ENCODE measurements at places on chromosomes 3 and 15.

DNA sequence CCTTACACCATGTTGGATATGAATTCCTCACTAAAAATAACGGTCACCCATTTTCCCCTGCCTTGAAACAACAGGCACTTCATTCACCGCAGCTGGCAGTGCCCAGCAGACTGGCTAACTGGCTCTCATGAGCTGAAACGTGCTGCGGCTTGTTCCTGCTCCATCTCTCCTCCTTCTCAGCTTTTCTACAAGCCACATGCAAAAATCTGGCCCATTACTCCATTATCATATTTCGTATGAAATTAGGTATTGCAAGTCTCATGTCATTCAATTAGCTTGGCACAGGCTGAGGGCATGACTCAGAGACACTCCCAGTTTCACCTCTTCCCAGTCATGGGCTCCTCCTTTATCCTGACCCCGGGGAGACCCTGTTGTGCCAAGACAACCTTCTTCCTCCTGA lies 60.0 kb downstream of the MAGEF1 start:
- DNase-seq = no peak

GRCh38 chr15:65355988-65356353 lies 21.8 kb downstream of the IGDCC3 start:
- no peak for DNase-seq

DNA sequence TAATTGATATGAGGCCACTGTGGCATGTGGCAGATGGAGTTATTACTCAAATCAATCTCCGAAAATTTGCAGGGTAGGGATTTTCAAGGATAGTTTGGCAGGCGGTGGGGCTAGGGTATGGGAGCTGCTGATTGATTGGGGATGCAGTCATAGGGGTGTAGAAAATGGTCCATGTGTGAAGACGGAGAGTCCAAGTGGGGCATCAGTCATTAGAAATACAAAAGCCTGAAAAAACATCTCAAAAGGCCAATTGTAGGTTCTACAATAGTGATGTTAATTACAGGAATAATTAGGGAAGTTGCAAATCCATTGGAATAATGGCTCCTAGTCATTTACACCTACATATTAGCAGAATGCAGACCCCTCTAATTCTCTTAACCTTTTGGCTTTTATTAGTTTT lies 4.9 kb downstream of the LEKR1 start:
- DNase-seq = no peak

DNA sequence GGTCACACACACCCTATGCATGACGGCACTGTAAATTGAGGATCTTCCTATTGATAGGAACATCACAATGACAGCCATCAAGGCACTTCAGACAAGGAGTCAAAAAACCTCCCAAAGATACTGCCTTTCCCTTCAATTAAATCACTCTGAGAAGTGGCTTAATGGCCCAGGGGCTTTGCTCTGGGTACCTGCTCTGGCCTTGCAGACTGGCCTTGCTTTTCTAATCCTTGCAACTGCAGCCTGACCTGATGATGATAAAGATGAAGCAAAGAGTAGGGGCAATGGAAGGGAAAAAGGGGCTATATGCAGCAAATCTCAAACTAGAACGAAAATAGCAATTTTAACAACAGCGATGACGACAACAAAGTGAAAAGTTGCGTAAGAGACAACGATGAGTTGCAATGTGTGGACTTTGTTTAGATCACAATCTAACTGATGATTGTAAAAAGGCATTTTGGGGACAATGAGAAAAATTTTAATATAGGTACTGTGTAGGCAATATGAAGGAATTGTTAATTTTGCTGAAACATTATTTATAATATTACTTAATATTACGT lies 14.6 kb downstream of the ADAMTS9 start:
- DNase-seq = no peak

GRCh38 chr3:20406611-20407011 lies 220.6 kb upstream of the SGO1 start:
- DNase-seq = no peak

GRCh38 chr3:51711352-51712037 lies 4.6 kb downstream of the GRM2 start:
- no peak for DNase-seq

GRCh38 chr15:78618490-78618934 lies 2.3 kb downstream of the CHRNA3 start:
- DNase-seq = peak; percentile 87

DNA sequence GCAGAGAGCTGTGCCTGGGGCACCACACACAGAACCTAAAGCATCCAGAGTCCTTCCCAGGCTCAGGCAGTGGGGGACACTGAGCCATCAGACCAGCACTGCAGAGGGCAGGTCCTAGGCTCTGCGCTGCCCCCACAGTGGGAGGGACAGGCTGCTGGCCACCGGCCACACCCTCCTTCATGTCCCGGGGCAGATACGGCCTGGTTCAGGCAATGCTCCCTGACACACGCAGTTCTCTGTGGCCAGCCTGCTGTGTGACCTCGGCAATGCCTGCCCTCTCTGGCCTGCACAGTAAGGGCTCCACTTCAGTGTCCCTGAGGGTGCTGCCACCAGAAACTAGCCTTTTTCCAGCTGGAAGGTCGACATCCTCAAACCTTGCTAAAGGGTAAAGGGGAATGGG lies 12.4 kb downstream of the LINGO1 start:
- no peak for DNase-seq

- DNase-seq = no peak
Observed at GRCh38 chr3:116263842-116264545, 181.3 kb downstream of the LSAMP start.
